ENCODE measurements at places on chromosomes 12 and 14. TPM values are rescaled to one million over a fixed set of nuclear protein-coding genes. Genes with fewer than 3 reads are reported as not detected.

DNA sequence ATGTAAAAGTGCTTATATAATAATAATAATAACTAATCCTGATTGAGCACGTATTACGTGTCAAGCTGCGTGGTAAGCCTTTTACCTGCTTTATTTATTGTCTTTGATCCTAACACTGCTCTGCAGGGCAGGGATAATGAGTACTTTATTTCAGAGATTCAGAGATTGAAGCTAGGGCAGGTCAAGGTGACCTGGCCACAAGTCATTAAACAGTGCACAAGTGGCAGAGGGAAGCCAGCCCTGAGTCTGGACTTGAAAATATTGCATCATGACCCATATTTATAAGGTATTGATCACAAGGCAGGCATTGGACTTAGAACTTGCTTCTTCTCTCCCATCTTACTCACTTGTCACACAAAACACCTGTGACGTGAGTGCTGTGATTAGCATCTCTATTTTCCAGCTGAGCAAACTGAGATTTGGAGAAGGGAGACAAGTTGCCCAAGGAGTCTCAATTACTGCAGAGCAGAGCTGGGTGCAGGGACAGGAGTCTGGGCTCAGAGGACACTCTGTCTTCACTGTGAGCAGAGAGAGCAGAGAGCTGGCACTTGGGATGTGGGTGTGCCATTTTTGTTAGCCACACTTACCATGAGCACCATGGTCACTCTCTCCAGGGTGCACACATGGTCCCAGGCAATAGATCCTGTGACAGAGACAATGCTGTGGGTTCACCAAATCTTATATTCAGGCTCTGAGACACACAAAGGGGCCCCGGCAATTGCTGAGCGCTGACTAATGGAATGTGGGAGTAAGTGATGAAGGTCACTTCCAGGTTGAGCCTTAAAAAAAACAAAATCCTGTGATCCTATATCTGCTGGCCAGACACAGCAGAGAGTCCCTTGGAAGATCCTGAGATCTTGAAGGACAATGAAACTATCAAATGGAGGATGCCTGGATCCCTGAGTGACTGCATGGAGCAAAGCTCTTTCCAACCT, 113.2 kb upstream of the MED13L start:
- no peak for DNase-seq

GRCh38 chr12:67434671-67435370, 165.7 kb downstream of the CAND1 start:
- DNase-seq: no peak

DNA sequence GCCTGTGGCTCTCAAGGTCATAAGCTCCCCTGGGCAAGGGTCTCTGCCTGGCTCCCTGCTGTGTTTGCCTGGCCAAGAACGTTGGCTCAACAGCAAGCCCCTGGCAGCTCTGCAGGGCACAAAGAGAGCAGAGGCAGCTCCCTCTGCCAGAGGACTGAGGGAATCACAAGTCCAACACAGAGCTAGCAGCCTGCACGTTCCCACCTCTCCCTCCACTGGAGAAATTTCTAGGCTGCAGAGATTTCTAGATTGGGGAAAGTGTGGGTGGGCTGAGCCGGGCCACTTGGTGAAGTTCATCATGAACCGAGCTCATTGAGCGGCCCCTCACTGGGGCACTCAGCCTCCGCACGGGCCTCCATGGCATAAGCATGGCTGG, 19.8 kb downstream of the ZFYVE21 start:
- DNase-seq: no peak

- DNase-seq: no peak
Measured at GRCh38 chr14:92607251-92607650, 93.7 kb downstream of the RIN3 start.

The FOS gene
- 832 TPM for polyA plus RNA-seq

DNA sequence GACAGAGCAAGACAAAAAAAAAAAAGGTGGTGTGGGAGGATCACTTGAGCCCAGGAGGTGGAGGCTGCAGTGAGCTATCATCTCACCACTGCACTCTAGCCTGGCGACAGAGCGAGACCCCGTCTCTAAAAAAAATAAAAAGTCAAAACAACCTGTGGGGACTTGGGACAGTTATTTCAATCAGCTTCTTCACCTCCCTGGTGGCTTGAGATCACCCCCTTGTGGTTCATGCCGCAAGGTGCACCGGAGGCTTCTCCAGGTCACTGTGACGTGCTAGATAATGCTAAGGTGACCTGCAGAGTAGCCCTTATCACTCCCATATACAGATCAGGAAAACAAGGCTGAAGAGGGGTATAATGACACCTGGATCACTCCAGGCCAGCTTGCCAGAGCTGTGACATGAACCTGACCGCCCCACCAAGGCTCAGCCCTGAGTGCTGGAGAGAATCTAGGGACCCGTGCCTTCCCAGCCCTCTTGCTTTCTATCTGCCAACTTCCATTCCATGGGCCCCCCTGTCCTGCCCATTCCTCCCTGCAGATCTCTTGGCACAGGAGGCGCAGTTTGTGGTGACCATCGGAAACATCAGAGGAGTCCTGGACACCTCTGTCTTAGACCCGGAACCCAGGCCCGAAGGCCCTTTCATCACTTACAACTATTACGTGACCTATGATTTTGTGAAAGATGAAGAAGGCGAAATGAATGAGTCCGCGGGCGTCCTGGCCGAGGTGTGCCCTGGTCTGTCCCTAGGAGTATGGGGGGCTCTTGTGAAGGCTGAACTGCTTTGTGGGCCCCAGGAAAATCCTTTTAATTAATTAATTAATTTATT, 8.1 kb downstream of the LRRC43 start:
- DNase-seq: peak; percentile 25

DNA sequence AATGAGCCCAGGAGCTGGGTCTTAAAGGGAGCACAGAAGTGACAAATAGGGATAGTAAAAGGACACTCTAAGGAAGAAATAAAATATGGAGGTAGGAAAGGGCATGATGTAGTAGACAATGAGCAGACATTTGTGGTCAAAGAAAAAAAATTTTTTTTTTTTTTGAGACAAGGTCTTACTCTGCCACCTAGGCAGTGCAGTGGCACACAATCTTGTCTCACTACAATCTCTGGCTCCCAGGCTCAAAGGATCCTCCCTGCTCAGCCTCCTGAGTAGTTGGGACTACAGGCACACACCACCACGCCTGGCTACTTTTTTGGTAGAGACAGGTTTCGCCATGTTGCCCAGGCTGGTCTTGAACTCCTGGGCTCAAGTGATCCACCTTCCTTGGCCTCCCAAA, 8.5 kb downstream of the FKBP3 start:
- DNase-seq: no peak

GRCh38 chr12:85983601-85984000, 109.5 kb downstream of the NTS start:
- no peak for DNase-seq

DNA sequence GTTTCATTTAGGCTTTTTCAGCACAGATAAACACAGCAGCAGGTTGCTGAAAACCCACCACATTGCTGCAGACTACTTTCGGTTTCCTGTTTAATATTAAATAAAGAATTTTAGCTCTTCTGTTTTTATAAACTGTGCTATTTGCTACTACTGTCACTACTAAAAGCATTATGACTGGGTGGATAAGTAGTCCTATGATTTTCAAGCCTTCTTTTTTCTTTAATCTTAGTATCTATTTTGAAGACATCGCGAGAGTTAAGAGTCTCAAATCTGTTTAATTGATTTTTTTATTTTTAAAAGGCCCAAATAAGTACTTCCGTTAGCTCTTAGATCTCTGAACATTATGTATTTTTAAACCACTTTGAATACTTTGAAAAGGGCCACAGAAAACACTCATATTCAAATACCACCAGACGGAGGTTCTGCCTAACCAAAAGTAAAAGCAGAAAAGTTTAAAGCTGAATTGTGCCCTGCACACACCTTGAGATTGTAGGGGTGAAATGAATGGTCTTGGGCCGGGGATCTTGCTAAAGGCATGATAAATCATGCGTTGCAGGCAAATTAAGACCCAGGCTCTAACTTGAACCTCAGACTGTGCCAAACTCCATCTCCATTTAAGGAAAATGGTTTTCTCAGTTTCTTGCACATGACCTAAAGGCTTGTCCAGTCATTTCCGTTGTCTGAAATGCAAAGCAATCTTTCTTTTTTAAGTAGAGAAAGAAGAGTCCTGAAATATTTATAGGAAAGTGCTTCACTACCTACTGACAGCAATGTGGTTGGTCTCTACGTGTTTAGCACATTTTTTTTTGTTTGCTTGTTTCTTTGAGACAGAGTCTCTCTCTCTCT, 13.6 kb upstream of the FOXN3 start:
- DNase-seq: no peak

DNA sequence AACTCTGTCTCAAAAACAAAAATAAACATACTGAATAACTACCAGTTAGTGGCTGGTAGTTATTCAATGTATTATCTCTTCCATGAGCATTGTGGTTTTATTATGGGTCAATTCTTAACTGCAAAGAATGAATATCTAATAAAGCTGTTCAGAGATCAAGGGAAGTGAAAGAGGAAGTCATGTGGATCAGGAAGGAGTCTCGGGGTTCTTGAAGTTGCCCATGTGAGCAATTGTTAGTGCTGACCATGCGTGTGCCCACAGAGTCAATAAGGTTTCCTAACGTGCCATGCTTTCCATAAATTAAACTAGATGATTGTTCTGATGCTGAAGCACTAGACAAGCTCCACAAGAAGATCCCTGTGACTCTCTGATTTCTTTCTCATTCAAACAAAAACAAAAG, 136.5 kb upstream of the CPSF6 start:
- no peak for DNase-seq

- no peak for DNase-seq
Measured at GRCh38 chr12:28489246-28489645, 299.0 kb downstream of the CCDC91 start.

The TCL1B gene
- polyA plus RNA-seq: 0.50 TPM

The ADAMTS20 gene
- 1.00 TPM for polyA plus RNA-seq

The GMPR2 gene
- polyA plus RNA-seq: 120 TPM

GRCh38 chr12:116039081-116039480, 238.4 kb downstream of the MED13L start:
- no peak for DNase-seq

- DNase-seq: no peak
Measured at GRCh38 chr14:55581342-55581771, 1.4 kb downstream of the KTN1 start.

- DNase-seq: no peak
Measured at GRCh38 chr12:15208140-15208539, 13.1 kb downstream of the RERG start.

The RIPK3 gene
- polyA plus RNA-seq: 3.3 TPM

GRCh38 chr12:31589904-31590641, 863 bp downstream of the DENND5B start:
- peak; percentile 43 for DNase-seq

GRCh38 chr14:91369628-91370445, 47.8 kb downstream of the CCDC88C start:
- no peak for DNase-seq

The RBP5 gene
- polyA plus RNA-seq: 49.9 TPM

- DNase-seq: no peak
Measured at GRCh38 chr14:67857778-67858350, 38.3 kb downstream of the RAD51B start.

The MDM2 gene
- polyA plus RNA-seq: 49.3 TPM

The ERBB3 gene
- 88.6 TPM for polyA plus RNA-seq
